ENCODE measurements at places on chromosomes 4 and X. TPM values are rescaled to one million over a fixed set of nuclear protein-coding genes. Genes with fewer than 3 reads are reported as not detected.

The SYTL4 gene
- total RNA-seq, result 35.9 TPM

The MTMR8 gene
- not detected for total RNA-seq

The OCIAD2 gene
- 15.9 TPM for total RNA-seq

The TKTL2 gene
- total RNA-seq, result not detected

The PRRG3 gene
- total RNA-seq, result not detected

The NEIL3 gene
- total RNA-seq, result 1.2 TPM

The SEC24D gene
- total RNA-seq, result 204 TPM

The SPACA5 gene
- total RNA-seq, result not detected

The SORBS2 gene
- total RNA-seq, result 15.8 TPM

The GYPB gene
- not detected for total RNA-seq

The CXorf49 gene
- not detected for total RNA-seq

The FREM3 gene
- not detected for total RNA-seq

The MAGEA9B gene
- total RNA-seq, result not detected

The FOXP3 gene
- total RNA-seq, result not detected

The FAM9C gene
- not detected for total RNA-seq

The CLIC2 gene
- 0.59 TPM for total RNA-seq

The PFKFB1 gene
- not detected for total RNA-seq

The PLRG1 gene
- 77.2 TPM for total RNA-seq

All from smooth muscle cell of the umbilical artery (primary cell).